ENCODE measurements at places on chromosomes 5 and 9.

GRCh38 chr5:147479949-147480348 lies 29.9 kb downstream of the DPYSL3 start:
- DNase-seq: no peak

GRCh38 chr9:134545215-134545542 lies 96.4 kb upstream of the COL5A1 start:
- DNase-seq: no peak

- no peak for DNase-seq
Measured at GRCh38 chr5:119515192-119515591, 62.9 kb downstream of the HSD17B4 start.

DNA sequence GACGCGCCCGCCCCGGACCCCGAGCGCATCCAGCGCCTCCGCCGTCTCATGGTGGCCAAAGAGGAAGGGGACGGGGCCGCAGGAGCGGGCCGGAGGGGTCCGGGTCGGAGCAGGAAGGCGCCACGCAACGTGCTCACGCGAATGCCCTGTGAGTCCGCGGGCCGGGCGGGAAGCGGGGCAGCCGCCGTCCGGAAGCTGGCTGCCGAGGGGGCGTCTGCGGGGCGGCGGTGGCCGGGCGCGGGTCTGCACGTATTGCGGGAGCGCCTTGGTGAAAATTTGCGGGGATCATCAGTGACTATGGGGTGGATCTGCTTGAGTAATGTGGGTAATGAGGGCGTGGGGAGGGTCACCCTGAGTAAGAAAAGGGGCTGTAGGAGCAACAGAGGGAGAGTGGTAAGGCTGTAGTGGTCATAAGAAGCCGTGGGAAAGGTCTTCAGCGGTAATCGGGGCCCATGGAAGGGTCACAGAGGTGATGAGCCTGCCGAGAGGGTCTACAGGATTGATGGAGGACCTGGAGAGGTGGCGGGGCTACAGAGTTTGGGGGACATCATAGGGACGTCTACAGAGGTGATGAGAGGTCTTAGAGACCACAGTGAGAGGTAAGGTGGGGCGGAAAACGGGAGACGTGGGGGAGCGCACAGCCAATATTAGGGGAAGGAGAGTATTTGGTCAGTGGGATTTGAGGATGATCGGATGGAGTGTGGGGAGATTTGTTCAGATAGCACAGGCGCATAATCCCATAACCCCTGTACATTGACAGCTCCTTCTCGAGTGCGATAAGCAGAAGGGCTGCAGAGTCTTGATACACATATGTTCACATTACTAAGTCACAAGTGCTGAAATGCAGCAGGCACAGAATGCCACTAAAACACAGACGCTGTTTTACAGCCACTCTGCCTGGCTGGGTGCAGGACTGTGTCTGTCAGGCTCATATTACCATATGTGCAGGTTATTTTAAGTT lies 819 bp downstream of the LSM11 start:
- DNase-seq: peak; percentile 16

- peak; percentile 38 for DNase-seq
Measured at GRCh38 chr9:93240891-93241334, 57.0 kb downstream of the WNK2 start.

- no peak for DNase-seq
Measured at GRCh38 chr5:112232667-112233066, 186.4 kb downstream of the EPB41L4A start.

- DNase-seq: no peak
Measured at GRCh38 chr9:6410633-6411032, 2.4 kb upstream of the UHRF2 start.

GRCh38 chr5:6389397-6389796 lies 11.1 kb upstream of the MED10 start:
- DNase-seq: no peak

GRCh38 chr9:132606066-132606465 lies 23.7 kb downstream of the BARHL1 start:
- DNase-seq: no peak

DNA sequence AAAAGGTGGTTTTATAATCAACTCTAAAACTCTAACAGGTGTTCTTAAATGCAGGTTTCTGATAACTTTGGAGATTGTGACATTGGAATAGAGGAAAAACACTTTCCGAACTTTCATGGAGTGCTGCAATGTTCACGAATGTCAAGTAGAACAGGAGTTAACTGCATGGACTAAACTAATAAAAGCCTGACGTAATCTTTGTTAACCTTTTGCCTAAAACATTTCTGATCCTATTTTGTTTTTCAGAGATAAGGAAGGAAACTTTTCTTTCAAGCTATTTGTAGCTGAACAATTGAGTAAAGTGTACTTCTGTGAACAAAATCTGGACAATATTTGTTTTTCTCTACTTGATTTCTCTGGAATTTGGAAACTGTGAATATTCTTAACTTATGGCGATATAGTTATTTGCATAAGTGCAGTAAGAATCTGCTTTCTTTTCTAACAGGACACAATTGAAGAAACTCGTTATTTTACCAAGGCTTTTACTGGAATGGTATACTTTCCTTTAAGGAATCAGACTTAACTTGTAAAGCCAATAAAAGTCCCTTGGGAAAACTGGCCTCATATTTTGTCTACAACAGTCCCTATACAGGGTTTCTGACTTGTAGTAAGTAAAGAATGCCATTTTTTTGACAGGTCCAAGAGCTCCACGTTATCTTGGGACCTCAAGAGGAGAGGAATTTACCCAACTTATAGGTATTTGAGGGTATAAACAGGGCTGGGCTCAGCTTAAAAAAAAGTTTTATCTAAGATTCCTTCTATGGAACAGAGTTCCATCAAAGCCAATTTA lies 154.7 kb downstream of the NXNL2 start:
- no peak for DNase-seq

- DNase-seq: no peak
Measured at GRCh38 chr5:39977066-39977655, 552.4 kb upstream of the DAB2 start.

GRCh38 chr9:74865177-74865576 lies 22.5 kb downstream of the TRPM6 start:
- DNase-seq: no peak

DNA sequence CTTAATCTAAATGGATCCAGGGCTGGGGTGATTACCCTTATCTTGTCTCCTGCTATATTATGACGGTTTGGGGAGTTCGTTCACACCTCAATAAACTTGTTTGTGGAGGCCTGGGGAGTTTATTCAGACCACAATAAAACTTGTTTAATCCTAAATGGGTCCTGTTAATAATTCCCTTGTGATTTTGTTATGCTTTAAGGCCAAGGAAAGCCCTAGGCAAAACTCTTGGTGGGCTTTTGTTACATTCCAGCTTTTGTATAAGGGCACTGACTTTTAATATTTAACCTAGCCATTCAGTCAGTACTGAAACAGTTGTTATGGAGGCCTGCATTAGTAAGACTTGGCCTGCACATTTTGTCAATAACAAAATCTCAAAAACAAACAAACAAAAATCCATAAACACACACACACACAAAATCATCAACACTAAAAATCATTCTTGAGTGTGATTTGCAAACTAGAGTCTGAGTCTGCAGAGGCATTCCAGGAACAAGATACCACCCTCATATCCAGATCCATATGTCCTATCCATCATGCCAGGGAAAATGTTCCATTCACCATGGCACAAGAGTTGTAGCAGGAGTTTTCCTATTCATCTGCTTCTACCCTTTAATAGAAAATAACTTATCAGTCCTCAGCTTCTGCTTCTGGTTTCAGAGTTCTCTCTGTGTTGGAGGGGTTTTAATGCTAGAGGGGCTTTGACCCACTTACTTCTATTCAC lies 421.7 kb downstream of the AGTPBP1 start:
- DNase-seq: no peak

DNA sequence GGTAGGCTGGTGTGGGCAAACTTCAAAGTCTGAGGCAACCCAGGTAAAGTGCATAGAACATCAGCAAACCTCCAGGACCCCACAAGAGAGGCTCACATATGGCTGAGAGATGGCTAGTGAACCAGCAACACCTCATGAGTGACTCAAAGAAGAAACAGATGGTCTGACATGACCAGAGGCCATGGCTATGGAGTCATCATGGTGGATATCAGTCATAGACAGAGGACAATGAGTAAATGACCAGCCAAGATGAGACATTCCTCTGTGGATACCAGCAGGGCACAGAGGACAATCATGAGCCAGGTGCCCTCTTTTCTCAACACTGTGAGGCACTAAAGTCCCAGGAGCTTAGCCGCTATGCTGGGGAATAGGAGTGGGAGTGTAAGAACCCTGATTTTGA lies 180.8 kb downstream of the RASEF start:
- peak; percentile 49 for DNase-seq

DNA sequence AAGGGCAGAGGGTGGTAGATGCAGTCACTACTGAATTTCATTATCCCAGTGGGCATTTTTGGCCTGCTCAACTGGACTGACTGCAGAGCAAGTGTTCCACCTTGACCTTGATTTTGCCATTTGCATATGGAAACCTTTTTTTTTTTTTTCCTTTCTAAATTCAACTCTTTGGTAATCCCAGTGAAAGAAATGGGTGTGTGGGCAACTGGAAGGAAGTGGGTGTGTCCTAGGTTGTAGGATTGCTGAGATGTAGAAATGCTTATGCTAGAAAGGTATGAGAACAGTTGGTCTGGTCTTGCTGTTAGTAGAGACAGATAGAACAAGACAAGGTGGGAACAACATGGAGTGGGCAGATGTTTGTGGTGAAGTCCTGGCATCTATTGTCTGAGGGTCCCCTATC lies 7.8 kb upstream of the IL12B start:
- no peak for DNase-seq

- no peak for DNase-seq
Measured at GRCh38 chr5:121399879-121400278, 451.8 kb upstream of the FTMT start.

DNA sequence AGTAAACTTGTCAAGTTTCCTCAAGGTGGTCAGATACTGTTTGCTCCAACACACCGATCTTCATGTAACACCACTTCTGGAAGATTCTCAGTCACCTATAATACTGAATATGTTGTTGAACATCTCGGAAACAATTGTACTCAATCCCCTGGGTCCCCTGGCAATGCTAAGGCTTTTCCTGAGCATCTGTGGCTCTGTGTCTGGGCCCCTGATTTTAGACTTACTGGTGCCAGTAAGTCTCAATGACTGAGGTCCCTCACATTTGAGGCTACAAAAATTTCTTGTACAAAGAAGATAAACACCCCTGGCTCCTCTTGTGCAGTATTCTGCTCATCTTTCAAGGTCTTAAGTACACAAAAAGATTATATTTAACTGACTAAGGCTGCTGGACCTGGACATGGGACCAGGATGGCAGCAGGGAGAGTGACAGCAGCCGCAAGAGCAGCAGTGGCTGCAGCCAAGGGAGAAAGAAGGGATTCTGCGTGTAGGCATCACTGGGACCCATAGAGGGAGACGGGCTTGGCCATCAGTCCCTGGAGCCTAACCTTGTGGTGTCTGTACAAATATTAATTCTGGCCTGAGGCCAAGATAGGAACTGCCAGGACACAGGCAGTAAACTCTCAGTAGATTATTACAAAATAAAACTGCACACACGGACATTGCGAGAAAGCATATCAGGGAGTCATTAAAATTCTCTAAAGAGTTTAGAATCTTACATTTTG lies 49.0 kb upstream of the TNPO1 start:
- no peak for DNase-seq

- DNase-seq: no peak
Measured at GRCh38 chr9:565528-565927, 276.0 kb upstream of the DMRT1 start.

DNA sequence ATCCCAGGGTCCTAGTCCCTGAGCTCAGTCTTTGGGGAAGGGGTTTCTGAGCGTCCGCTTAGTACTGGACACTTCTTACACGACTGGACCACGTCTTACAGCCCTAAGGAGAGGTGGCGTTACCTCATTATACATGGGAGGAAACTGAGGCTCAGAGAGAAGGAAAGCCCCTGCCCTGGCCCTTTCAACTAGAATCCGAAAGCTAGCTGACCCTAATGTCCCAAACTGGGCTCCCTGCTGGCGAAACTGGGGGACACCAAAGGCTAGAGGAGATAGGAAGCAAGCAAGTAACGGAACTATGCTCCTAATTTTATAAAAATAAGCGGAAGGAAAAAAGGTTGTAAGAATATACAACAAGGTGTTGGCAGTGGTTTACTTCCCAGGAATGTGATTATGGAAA lies 14.2 kb downstream of the LHX6 start:
- no peak for DNase-seq

GRCh38 chr5:158756871-158757270 lies 342.8 kb downstream of the EBF1 start:
- no peak for DNase-seq

- DNase-seq: no peak
Measured at GRCh38 chr5:77990020-77990419, 213.9 kb upstream of the TBCA start.

GRCh38 chr5:181224390-181225229 lies 1.5 kb downstream of the TRIM41 start:
- DNase-seq: no peak

- DNase-seq: no peak
Measured at GRCh38 chr9:126419475-126419874, 92.8 kb downstream of the MVB12B start.

DNA sequence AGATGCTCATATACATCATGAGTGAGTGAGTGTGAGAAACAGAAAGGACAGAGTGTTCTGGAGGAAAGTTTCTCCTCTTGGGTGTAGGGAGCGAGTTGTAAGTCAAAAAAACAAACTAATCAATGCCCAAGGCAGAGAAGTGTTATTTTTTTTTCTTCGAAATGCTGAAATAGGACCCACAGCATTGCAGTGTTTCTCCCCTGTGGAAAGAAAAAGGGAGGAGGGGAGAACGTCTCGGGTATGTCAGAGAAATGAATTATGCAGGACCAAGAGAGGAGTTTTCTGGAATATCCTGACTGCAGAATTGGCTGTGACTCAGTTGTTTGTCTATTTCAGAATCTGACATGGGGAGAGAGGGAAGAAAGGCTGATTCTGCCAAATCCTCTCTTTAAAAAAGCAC lies 337.9 kb upstream of the RFX3 start:
- no peak for DNase-seq

DNA sequence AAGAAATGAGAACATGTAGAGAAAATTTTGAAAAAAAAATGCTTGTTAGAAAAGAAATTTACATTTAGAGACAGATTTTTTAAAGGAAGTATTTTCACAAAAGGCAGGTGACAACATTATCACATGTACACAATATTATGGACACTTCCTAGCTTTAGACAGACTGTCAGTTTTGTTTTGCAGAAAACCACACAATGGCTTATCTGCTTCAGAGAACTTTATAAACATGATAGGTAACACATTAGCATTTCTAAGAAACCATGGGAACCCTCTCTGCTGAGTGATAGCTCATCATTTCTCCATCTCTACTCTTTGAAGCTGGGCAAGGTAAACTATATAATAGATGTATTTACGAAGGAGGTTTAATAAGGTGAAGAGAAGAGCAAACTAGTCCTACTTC lies 25.6 kb downstream of the POU5F2 start:
- no peak for DNase-seq

- DNase-seq: no peak
Measured at GRCh38 chr9:13436591-13436990, 157.1 kb upstream of the MPDZ start.

- DNase-seq: no peak
Measured at GRCh38 chr9:76463211-76463610, 4.2 kb downstream of the GCNT1 start.

GRCh38 chr5:65307088-65307487 lies 174.6 kb downstream of the ADAMTS6 start:
- no peak for DNase-seq

Measured in trophoblast cell (in vitro differentiated cells and primary cell).